ENCODE measurements at places on chromosomes 2 and 18.

DNA sequence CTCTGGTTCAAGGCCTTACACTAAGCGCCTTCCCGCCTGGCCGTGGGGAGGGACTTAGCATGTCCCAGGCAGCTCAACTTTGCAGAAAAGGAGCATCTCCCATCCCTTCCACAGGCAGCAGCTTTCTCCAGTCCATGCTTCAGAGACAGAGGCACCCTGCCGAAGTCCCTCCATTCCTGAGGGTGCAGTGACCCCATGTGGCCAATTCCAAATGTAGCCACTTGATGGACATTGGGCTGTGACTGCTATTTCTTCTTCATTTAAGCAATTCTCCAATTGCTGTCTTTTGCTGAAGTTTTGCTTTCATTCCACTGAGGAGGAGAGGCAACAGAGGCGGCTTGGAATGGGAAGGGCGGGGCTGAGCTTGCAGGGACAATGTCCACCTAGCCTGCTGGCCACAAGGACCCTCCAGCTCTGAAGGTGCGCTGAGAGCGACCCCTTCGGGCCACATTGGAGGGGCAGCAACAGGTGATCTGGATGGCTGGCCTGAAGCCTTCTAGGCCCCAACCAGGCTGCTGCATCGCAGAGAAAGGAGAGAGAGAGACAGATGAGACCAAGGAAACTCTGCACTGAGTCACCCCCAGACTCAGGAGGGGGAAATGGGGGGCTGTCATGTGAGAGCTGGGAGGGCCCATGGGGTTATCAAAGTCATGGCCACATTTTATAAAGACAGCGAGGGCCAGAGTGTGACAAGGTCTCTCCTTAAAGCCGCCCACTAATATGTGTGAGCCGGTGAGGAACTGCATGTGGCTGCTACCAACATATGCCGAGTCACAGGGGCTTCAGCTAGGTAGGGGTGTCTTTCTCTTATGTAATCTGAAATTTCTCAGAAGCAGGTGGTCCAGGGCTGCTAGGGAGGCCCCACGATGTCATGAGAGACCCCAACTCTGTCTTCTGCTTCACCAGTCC lies 61.3 kb downstream of the LONRF2 start:
- DNase-seq = no peak

DNA sequence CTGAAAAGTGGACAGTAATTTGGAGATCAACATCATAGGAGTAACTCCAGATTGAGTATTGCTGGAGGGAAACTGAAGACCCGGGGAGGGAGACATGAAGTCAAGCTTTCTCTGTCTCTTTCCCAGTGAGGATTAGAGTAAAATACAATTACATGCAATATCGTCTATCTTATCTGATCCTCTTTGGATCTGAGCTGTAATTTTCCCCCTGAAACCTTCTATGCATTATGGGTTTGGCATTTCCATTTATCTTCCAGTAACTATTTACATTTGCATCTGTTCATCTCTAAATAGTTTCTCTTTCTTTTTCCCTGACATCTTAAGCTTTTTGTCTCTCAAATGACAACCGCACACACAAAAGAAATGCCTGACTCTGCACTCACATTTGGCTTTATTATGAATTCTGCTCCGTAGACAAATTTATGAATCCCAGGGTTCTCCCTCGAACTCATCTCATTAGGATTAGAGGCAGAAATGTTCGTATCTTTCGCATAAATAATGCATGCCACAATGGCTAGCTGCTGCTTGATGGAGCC lies 113.1 kb downstream of the SPP2 start:
- DNase-seq = no peak

- no peak for DNase-seq
Measured at GRCh38 chr2:134462791-134463698, 209.2 kb downstream of the MGAT5 start.

GRCh38 chr18:46374850-46375249 lies 270.7 kb downstream of the HAUS1 start:
- DNase-seq = no peak

DNA sequence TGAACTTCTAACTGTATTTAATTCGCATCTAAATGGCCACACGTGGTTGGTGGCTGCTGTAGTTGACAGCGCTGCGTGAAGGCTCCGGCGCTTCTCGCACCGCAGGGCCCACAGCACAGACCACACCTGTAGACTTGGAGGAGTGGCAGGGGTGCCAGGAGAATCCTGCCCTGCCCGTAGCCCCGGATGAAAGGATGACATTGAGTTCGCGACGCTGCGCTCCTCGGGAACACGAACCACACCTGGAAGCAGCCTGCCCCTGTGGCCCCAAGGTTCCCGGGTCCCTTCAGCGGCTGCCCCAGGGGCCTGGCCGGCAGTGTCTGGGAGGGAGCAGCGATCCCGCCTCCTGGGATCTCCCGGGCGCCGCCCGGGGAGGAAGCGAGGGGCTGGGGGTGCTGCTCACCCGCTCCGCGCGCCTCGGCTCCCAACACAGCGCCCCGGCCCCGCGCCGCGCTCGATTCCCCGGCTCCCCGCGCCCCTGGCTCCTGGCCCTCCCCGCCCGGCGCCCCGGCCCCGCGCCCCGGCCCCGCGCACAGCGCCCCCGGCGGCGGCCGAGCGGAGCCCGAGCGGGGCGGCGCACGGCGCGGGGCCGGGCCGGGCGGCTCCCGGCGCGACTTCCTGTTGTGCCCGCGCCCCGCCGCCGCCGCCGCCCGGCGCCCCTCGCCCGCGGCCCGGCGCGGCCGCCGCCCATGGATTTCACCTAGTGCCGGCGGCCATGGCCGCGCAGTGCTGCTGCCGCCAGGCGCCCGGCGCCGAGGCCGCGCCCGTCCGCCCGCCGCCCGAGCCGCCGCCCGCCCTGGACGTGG lies at the start of gene RNPEPL1:
TSS of gene RNPEPL1 (plus strand) at position 613 of the 806 bp plus-strand sequence. CDS start at position 716, 103 bp downstream.
- DNase-seq = peak; percentile 39

GRCh38 chr2:158688721-158689120 lies 106.4 kb upstream of the DAPL1 start:
- no peak for DNase-seq

DNA sequence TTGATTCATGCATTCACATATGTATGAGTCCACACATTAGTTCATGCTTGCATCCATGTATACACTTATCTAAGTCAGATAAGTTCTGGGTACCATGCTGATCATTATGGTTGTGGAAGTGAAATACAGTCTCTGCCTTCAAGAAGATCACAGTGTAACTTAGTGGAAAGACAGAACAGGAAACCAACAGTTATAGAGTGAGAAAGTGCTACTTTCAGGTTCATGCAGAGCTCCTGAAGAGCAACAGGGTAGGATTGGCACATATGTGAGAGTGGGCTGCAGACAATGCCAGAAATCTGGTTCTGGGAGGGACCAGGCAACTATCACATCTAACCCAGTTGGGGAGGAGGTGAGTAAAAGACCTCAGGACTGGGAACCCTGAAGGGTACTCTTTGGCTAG lies 35.4 kb upstream of the PGAP1 start:
- DNase-seq = no peak

GRCh38 chr2:56128235-56128634 lies 55.6 kb upstream of the CCDC85A start:
- no peak for DNase-seq

DNA sequence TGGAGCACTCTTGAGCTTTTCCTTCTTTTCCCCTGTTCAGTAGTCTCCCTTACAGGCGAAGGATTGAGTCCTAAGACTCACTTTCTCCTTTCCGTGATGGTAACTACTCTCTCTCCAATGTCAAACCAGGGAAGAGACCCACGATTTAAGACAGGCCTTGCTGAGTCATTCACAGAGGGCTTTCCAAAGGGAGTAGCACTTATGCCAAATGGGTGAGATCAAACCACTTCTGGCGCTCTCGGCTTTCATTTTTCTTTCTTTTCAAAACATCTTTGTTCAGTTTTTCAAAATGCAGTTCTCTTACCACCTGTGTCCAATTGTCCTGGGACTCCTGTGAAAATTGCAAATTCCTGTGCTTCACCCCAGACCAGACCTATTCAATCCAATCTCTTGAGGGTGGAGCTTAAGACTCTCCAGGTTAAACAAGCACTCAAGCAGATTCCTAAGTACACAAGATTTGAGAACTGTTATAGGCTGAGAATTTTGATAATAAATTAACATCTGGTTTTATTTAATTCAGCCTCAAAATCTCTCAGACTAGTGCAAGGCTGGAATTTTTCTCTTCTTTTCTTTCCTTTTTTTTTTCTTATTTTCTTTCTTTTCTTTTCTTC lies 14.4 kb upstream of the MRPL19 start:
- DNase-seq = no peak

DNA sequence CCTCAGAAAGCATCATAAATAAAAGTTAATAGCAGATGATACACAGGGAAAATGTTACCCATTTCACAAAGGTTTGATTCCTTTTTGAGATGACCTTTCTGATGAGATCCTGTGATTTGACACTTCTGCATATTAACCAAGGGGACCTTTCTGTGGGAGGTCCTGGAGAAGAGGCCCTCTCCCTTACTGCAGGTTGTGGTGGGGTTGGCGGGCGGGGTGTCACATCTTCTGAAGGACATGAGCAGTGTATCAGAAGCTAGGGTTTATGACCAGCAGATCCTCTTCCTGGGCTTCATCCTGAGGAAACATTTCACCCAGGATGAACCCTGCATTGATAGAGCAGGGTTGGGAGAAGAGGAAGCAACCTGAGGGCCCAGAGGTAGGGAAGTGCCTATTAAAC lies 37.2 kb upstream of the SCLY start:
- DNase-seq = no peak

DNA sequence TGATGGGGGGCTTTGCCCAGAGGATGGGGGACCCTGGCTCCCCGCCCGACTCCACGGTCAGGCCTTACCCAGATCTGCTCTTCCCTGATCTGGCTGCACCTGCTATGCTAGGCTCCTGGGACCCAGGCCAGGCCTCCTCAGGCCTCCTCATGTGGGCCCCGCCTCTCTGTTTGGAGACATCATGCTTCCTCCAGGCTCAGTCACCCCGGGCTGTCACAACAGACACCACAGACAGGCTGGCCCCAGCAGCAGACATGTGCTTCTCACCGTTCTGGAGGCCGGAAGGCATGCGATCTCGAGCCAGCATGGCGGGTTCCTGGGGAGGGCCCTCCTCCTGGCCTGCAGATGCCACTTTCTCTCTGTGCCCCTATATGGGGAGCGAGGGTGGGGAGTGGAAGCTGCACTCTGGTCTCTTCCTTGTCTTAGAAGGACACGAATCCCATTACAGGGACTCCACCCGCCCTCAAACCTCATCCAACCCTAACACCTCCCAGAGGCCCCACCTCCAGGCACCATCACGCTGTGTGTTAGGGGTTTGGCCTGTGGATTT lies 10.8 kb upstream of the NEU4 start:
- no peak for DNase-seq

- DNase-seq = no peak
Measured at GRCh38 chr2:165746501-165746900, 47.5 kb downstream of the GALNT3 start.

DNA sequence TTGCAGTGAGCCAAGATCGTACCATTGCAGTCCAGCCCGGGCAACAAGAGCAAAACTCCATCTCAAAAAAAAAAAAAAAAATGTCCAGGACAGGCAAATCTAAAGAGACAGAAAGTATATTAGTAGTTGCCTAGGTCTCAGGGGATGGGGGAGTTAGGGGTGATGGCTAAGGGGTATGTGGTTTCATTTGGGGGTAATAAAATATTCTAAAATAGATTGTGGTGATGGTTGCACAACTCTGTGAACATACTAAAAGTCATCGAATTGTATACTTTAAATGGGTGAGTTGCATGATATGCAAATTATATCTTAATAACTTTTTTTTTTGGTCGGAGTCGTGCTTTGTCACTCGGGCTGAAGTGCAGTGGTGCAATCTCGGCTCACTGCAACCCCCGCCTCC lies 34.2 kb upstream of the ACTR2 start:
- DNase-seq = no peak

DNA sequence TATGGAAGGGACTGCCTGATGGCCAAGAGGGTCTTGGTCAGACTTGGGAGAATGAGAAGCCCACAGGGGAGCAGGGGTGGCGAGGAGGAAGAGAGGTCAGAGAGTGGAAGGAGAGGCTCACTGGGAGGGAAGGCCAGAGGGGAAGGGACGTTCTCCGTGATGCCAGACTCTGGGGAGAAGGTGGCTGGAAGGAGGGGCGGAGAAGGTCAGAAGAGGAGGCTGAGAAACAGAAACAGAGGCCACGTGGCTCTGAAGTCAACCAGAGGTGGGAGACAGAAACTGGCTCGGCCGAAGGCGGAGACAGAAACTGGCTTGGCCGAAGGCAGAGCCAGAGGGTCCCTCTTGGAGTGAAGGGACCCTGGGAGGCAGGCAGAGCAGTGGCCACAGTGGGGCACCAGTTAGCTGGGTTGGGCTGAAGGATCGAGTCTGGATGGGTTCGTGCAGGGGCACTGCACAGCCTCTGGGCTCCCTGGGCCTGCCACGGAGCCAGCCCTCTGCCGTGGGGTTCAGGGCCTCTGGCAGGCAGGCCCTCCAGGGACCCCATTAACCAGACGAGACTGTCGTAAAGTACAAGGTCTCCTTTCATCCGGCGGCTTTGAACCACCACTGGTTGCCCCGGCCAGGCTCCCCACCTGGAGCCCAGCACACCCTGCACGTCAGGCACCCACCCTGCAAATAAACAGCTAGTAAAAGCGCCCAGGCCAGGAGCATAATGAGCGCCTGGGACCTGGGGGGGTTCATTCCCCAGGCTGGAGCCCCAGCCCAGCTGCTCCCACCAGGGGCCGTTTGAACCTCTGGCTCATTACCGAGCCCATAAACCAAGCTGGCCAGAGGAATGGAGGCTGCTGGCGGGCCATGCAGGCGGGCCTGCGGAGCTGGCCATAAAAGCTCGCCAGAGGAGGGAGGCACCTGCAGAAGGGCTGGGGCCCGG lies 218.8 kb downstream of the DYSF start:
- DNase-seq = no peak

GRCh38 chr2:208541461-208541988 lies 134.9 kb downstream of the PTH2R start:
- no peak for DNase-seq

DNA sequence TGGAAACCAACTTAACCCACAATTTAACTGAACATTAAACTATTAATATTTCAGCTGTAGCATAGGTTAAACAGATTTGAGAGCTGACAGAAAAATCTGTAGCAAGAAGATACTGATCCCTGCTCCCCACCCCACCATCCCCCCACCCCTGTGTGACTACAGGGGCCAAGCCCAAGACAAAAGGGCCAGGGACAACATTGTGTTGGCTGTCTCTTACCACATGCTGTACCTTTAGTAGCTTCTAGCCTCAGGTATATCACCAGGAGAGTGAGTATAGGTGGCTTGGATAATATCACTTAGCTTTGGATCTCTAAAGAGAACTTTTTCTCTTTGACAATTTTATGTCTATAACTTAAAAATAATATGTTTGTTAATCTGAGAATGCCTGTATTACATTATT lies 140.7 kb downstream of the AGPS start:
- DNase-seq = no peak

GRCh38 chr2:105675841-105676240 lies 68.9 kb upstream of the NCK2 start:
- no peak for DNase-seq

GRCh38 chr2:83323038-83323437 lies 1136.0 kb downstream of the SUCLG1 start:
- DNase-seq = no peak

- DNase-seq = no peak
Measured at GRCh38 chr2:20242727-20243377, 17.9 kb upstream of the SDC1 start.

DNA sequence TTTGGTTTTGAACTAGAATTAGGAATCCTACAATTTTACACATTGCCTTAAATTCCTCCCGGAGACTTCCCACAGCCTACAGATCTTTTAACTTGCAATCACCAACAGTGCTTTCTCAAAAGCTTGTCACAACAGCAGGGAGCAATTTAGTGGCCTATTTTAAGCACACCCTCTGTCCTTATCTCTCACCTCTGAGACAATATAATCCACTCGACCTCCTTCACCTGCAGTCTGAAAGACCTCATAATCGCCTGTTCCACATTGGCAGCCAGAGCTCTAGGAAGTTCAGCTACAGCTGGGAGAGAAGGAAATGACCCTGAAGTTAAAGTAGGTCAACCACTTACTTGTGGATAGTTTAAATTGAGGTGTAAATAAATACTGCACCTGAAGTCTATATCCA lies 249.7 kb upstream of the DLGAP1 start:
- DNase-seq = no peak
